ENCODE measurements at places on chromosomes 16 and 17.

DNA sequence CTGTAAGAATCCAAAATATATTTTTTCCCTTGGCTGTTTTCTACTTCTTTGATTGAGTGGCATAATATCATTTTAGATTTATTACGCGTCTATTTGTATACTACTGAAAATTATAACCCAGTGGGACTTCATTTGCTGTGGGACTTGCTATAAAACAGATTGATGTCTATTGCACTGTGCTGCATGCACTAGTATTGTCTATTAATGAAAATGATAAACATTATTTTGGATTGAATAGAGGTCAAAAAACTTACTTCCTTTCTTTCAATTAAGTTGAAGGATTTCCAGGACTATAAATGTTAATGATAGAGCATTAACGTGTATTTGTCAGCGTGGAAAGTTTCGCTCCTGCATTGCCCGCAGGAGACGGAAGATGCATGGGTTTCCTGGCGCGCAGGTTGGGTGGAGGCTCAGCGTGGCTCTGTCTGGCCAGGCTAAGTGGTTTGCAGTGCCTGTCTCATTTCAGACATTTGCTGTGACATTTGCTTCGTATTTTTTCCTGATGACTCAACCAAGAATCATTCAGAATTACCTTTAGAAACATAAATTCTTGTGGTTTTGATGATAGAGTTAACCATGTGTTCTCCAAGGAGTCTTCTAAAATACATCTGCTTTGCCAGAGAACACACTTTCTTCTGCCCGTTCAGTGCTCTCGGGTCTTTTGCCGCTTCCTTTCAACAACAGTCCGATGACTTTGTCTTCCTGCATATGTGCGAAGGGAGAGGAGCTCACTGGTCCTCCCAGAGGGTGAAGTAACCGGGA lies 216.7 kb downstream of the RPTOR start:
- peak; percentile 87 for DNase-seq

GRCh38 chr16:28502290-28502689 lies 4.3 kb downstream of the IL27 start:
- no peak for DNase-seq

DNA sequence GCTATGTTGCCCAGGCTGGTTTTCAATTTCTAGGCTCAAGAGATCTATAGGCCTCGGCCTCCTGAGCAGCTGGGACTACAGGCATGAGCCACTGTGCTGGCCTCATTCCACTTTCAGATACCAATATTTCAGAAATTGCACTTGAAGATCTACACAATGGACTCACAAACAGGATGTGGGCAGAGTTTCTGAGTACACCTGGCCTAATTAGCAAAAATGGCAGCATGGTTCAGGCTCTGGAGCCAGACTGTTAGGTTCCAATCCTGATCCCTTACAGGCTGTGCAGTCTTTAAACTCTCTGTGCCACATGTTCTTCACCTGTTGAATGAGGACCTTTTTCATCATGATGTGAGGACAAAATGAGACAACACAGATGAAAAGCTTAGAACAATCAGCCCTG lies 32.2 kb downstream of the RNF157 start:
- DNase-seq = no peak

DNA sequence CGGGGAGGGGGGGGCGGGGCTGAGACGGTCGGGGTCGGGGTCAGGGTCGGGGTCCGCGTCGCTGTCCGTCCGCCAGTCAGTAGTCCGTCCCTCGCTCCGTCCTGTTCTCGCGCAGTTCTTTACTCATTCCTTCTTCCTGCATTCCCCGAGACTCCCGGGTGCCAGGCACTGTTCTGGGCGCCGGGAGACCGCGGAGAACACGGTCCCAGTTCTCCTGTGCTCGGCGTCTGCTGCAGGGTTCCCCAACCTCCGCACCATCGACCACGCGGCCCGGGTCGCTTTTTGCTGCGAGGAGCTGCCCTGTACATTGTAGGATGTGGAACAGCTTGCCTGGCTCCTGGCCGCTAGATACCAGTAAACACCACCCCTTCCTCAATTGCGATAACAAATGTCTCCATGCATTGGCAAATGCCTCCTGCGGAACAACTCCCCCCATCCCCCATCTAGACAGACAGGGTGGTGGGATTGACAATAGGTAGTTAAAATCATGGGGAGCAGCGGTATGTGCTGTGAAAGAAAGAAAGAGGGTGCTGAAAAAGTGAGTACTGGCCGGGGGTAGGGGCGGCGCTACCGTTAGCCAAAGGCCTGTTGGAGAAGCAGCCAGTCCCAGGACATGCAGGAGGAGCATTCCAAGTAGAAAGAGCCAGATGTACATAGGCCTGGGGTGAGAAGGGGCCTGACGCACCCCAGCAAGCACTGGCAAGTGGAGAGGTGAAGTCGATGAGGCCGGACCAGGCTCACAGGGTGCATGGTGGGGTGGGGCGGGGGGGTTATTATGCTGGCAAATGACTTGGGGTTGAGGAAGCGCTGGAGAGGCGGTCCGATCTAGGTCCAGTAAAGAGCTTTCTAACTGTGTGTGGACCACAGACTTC lies 631 bp downstream of the TRAF7 start:
- no peak for DNase-seq

DNA sequence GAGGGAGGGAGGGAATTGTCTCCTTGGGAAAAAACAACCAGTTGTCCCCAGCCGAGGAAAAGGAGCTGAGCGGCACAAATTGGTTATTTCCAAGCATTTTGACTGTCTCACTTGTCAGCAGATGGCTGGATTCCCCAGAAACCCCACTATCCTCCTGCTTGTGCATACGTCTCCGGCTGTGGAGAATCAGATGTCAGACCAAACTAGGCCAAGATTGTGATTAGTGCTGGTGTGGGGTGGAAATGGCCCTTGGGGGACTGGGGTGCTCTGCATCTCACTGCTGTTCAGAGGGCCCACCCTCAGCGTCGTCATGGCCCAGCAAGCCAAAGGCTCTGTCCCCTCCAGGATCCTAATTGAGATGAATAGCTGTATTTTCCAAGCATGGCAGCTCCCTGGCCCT lies 131.7 kb upstream of the HSBP1 start:
- no peak for DNase-seq

DNA sequence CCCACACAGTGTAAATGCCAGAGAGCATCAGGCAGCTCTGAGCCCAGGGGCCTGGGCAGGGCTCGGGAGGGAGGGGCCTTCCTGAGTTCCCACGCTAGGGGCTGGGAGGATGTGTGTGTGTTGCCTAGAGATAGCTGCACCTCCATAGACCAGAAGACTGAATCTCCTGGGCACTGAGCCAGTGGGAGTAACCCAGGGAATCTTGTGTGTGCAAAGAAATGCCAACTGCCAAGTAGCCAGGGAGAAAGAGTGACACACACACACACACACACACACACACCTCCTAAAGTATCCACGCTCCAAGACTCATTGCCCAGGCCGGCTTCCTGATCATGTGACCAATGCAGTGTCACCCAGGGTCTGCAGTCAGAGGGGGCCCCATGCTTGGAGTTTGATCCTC lies 166.2 kb upstream of the RPL38 start:
- no peak for DNase-seq

DNA sequence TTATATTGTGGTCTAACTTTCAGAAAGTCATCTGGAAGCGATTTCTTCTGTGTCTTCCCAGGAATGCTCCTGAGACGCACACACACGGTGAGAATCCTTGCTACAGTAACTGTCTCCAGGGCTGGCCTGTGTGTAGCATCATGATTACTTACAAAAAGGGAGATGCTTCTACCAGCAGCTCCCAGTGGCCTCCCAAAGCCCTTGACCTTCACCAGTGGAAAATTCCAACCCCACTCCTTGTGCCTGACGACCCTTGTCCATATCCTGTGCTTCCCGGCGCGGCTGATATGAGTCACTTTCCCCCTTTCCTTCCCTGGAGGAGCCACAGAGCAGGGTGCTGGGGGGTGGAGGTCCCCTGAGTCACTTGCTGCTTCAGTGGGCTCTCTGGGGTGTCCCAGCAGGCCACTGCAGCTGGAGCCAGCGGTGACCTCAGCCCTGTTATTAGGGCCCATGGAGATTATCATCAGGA lies 22.1 kb upstream of the NAT9 start:
- DNase-seq = peak; percentile 67

DNA sequence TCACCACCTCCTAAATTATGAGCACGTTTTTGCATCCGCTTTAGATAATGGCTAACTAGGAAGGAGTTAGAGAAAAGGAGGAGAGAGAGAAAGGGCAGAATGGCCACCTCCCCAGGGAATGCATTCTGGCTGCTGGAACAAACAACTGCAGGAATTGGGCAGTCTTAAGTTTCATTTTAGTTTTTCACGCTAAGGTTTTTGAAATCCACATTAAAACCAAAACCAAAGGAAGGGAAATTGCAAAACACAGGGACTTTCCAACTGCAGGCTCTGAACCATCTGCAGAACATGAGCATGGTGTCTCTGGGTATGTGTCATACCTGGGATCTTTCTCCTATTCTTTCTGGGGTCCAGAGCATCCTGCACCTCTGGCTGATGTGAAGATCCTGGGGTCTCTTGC lies 12.1 kb upstream of the CCL8 start:
- no peak for DNase-seq

GRCh38 chr16:56603589-56603988 lies 4.8 kb upstream of the MT2A start:
- peak; percentile 64 for DNase-seq

DNA sequence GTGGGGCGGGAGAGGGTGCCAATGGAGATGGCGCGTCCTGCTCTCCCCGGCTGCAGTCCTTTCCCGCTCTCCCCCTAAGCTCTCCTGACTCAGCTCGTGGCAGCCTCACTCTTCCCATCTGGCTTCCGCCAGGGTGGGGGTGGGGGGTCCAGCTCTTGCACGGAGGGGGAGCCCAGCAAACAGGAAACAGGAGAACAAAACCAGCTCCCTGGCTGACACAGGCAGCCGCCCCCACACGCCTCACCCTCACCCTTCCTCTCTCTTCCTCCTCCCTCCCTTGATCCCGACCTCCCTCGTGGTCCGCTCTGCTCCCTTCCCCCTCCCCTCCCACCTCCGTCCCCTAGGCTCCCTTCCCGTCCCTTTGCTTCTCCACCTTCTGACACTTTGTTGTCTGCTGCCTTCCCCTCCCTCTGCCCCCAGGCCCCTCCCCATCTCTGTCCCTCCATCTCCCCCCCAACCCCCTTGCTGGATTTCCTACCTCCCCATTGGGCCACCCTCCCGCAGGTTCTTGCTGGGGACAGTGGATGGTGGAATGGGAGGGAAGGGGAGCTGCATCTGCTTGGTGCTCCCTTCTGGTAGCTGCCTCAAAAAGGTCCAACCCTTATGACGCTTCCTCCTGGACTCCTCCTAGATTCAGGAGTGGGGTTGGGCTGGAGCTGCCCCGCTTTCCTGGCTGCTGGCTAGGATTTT lies 23.7 kb downstream of the ARHGAP23 start:
- peak; percentile 80 for DNase-seq

- no peak for DNase-seq
Measured at GRCh38 chr17:45848868-45849535, 4.3 kb downstream of the SPPL2C start.

- no peak for DNase-seq
Measured at GRCh38 chr17:51238255-51238887, 21.5 kb downstream of the MBTD1 start.

DNA sequence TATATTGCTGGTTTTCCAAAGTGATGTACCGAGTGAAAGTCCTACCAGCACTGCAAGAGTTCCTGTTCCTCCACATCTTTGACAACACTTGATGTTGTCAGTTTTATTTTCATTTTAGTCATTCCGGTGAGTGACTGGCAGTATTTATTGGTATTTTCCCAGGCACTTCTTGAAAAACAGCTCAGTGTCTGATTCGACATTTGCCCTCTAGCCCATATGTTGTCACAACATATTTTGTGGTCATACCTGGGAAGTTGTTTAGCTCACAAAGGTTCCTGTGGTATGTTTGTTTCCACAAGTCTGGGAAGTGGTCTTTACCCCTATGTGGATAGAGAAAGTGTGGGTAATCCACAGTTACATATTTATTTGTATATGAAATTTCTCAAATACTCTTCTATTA lies 463.6 kb downstream of the HAPSTR1 start:
- DNase-seq = no peak

- no peak for DNase-seq
Measured at GRCh38 chr16:71854369-71854948, 8.7 kb downstream of the ATXN1L start.

DNA sequence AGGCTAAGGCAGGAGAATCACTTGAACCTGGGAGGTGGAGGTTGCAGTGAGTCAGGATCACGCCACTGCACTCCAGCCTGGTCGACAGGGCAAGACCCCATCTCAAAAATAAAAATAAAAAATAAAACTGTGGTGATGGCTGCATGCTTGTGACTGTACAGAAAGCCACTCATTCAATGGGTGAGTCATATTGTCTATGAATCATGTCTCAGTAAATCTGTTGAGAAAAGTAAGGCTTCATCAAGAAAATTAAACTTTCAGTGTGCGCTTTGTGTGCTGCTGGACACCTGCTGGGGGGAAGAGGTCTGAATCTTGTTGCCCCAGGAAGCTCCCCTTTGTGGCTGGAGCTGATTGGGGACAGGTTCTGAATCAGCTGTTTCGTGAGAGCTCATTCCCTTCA lies 11.3 kb downstream of the NUBP1 start:
- peak; percentile 45 for DNase-seq

DNA sequence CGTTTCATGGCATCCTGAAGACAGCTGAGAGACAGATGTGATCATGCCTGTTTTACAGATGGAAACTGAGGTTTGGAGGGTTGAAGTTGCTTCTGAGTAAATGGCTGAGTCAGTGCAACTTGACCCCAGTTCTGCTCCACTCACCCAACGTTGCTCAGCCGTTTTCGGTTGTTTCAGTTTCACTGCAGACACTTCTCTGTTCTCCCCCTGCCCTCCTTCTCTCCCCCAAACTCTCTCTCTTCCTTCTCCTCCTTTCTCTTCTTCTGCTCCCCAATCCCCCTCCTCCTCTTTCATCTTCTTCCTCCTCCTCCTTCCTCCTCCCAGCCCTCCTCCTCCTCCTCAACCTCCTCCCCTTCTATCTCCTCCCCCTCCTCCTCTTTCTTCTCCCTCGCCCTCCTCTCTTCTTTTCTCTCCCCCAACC lies 9.4 kb upstream of the CEP20 start:
- no peak for DNase-seq

GRCh38 chr17:46773676-46774075 lies 44.8 kb downstream of the WNT3 start:
- DNase-seq = no peak

GRCh38 chr17:54527941-54528340 lies 372.7 kb upstream of the TOM1L1 start:
- DNase-seq = no peak

- no peak for DNase-seq
Measured at GRCh38 chr16:84050316-84050715, 7.7 kb upstream of the SLC38A8 start.

Measured in dermis microvascular lymphatic vessel endothelial cell (primary cell).